Esophagus squamous epithelium (tissue), 5 donors: ENCODE measurements at places on chromosomes 11 and 22.

DNA sequence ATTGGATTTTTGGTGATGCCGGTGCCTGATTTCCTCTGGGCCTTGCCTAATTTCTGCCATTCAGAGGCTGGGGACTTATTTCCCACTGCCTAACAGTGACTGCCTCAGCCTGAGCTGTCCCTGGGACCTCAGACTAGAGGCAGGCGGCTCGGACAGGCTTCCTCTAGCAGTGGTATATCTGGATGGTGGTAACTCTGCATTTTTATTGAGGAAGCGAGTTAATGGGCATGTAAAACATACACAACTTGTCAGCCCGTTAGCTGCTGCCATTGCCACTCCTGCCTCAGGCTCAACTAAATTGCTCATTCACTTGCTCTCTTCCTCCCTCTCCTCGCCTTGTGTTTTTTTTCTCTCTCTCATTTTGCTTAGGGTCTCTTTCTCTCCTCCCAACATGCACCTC, 561.6 kb downstream of the BUD13 start:
- DNase-seq = no peak

- DNase-seq = no peak
Measured at GRCh38 chr11:67120881-67121710, 2.0 kb downstream of the KDM2A start.

GRCh38 chr11:86610559-86611341, 61.7 kb downstream of the ME3 start:
- DNase-seq = no peak

- DNase-seq = no peak
Measured at GRCh38 chr22:34122042-34122441, 201.8 kb upstream of the LARGE1 start.

DNA sequence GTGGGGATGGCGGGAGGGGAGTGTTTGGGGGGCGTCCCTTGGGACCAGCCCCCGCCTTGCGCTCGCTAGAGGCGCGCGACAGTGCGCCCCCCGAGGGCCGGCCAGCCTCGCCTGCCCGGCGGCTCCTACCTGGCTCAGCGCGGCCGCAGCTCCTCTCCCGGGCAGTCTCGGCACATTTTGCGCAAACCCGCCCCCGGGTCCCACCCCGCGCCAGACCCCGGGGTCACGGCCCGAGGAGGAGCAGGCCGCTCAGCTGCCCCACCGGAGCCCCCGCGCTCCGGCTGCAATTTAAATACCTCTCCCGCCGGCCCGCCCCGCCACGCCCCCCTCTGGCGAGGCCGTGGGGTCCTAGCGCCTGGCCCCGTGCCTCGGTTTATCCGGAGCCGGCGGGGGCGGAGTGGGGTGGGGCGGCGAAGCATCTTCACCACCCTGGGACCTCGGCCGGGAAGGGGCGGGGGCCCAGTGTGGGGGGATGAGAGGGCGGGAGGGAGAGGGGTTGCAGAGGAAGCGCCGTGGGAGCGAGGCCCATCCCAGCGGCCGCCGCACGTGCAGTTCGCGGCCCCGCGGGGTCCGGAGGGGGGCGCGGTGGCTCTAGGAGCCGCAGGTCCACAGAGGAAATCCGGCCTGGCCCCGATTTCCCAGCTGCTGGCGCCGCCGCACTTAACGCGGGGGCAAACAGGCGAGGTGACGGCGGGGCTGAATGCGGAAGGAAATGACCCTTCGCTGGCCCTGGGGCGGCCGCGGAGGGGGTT, at the start of gene LRRC32:
Gene LRRC32, minus strand, starts transcription at position 263 of the 752 bp plus-strand sequence. CDS start 4,793 bp downstream, outside the sequence.
- DNase-seq = no peak

- no peak for DNase-seq
Measured at GRCh38 chr11:113956986-113957385, 17.9 kb upstream of the HTR3A start.

GRCh38 chr22:17446698-17447097, 77.4 kb downstream of the CECR2 start:
- DNase-seq = no peak

GRCh38 chr22:41123151-41123550, 30.8 kb downstream of the EP300 start:
- no peak for DNase-seq

DNA sequence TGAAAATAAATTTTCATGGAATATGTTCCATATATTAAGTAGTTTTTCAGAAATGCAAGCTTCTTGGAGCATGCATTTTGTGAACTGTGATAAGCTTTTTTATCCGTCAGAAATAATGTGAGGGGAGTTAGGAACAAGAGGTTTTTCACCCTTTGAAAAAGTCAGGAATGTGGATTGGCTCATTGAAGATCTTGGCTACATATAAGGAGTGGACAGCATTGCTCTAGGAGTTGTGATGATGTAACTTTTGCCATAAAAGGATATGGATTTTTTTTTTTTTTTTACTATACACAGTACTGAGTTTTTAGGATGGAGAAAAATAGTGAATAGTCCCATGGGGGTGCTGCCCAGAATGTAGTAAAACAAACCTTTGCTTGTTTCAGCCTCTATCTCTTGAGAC, 180.2 kb downstream of the NAV2 start:
- no peak for DNase-seq

- no peak for DNase-seq
Measured at GRCh38 chr22:37218771-37219411, 6.6 kb upstream of the SSTR3 start.

GRCh38 chr22:50576806-50577696, 1.2 kb downstream of the CPT1B start:
- no peak for DNase-seq

- DNase-seq = no peak
Measured at GRCh38 chr11:86741839-86742805, 58.2 kb upstream of the PRSS23 start.

GRCh38 chr11:19664886-19665548, 47.6 kb upstream of the NAV2 start:
- no peak for DNase-seq

DNA sequence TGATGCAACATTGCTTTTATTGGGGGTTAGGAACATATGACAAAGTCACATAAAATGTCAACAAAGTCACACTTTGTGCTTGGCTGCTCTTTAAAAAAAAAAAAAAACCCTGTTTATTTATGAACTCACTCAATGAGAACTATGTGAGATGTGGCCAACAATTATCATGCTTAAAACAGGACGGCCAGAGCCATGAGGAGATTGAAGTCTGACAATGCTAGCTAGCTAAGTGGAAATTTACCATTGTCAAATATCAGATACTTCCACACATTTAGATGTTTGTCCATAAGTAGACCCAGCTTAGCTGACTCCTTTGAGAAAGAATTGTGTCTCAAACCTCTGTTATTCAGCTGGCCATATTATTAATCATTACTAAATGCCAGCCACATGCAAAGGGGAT, 26.9 kb downstream of the BLID start:
- DNase-seq = no peak

DNA sequence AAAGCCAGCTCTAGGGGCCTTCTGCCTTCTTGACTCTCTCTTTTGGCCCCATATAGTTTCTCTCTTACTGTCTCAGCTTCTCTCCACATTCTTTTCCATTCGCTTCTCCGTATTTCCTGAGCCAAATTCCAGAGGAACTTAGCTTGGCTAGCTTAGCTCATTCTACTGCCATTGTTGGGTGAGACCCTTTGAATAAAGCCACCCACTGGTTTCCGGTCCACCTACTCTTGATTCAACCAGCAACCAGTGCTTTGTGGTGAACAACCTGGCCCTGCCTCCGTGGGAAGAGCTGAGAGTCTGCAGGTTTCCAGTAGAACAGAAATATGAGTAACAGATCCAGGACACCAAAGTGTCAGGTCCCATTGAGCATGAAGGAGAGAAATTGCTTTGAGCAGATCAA, 81.3 kb upstream of the ARHGAP20 start:
- DNase-seq = no peak

- no peak for DNase-seq
Measured at GRCh38 chr11:102761646-102762238, 18.7 kb downstream of the MMP10 start.

DNA sequence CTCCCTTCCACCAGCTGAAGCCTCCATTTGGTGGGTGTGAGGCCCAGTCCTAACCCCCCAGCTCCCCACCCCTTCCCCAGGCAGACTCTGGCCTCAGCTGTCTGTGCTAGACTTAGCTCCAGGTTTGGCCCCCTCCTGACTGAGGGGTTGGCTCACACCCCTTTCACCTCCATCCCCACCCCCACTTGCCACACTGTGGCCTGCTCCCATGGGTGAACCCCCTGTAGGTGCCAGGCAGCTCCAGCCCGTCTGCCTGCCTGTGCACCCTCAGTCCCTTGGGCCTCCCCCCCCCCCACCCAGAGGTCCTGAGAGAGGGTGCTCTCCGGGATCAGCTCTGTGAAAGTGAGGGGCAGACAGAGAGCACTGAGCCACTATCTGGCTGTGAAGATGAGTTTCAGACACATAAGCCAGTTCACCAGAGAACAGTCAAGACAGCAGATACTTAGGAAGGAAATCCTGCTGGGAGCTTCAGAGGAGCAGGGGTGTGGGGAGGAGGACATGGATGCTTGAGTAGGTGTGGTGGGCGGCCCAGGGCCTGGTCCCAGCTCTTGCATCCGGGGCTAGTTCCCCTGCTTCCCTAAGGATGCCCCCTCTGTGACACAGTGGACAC, 36.2 kb downstream of the PPM1F start:
- DNase-seq = no peak

DNA sequence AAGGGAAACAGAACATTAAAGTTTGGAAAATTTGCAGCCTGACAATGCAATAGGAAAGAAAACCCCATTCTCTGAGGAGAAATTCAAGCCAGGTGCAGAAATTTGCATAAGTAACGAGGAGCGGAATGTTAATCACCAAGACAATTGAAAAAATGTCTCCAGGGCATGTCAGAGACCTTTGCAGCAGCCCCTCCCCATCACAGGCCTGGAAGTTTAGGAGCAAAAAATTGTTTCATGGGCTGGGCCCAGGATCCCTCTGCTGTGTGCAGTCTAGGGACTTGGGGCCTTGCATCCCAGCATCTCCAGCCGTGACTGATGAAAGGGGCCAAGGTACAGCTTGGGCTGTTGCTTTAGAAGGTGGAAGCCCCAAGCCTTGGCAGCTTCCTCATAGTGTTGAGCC, 780.2 kb downstream of the LRRC4C start:
- DNase-seq = no peak

DNA sequence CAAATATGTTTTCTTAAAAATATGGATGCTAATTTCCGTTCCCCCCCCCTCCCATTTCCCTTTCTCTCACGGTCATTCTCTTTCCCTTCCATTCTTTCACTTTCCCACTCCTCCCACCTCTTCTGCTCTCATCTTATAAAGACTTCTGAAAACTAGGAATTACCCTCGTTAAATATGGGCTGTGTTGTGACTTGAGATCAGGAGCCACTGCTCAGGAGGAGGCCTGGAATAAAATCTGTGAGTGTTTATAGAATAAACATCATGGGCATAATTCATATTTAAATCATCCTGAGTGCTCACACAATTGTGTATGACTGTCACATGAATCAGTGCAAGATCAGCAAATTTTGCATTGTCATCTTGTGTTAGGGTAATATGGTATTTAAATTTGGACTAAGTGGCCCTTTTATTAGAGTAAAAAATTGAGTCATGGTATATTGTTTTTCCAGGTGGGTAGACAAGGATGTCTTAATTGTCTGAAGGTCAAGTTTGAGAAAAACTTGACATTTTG, 208.0 kb downstream of the DDX10 start:
- no peak for DNase-seq

GRCh38 chr22:30204742-30205111, 41.8 kb downstream of the LIF start:
- no peak for DNase-seq
